Aorta (tissue), 5 donors: ENCODE measurements at places on chromosomes 2 and 18. TPM values are rescaled to one million over a fixed set of nuclear protein-coding genes. Genes with fewer than 3 reads are reported as not detected.

DNA sequence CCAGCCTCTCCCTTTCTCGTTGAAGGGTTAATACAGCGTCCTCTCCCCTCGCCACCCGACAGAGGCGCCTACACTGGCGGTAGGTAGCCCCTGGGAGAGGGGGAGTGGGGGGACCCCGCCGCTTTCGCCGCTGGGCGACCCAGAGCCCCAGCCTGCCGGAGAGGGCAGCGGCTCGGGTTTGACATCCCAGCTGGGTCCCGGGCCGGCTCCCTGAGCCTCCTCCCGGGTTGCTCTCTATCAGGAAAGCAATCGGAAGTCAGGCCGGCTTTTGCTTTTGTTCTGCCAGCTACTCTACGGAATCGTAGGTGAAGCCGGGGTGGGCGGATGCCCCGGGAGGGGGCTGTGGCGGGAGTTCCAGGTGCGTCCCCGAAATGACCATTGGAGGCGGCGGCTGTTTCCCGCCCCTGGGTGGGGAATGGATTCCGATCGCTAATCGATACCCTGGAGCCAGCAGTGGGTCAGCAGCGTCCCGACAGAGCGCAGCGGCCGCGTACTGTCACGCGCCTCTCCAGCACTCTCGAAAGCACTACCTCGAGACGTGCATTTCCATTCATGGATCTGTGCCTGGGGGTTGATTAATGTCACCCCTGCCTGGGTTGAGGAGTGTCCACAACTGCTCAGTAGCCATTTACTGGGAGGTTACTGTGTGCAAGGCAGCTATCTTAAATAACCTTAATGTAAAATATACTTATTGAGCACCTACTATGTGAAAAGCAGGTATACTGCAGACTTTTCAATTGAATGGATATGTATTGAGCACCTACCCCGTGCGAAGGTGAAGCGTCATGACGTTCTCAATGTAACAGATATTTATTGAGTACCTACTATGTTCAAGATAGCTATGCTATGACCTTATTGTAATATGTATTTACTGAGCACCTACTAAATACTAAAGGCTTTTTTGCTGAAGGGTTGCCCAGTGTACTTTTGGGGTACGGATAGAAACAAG is 1.1 kb downstream of the MAPK4 start:
- H3K27me3 ChIP-seq = no peaks in the 10 kb centered on the region
- peak overlapping the region; percentile 90 for H3K4me3 ChIP-seq
- no peak for DNase-seq
- no peaks in the 10 kb centered on the region for H3K36me3 ChIP-seq
- no peak overlapping the region for H3K27ac ChIP-seq

DNA sequence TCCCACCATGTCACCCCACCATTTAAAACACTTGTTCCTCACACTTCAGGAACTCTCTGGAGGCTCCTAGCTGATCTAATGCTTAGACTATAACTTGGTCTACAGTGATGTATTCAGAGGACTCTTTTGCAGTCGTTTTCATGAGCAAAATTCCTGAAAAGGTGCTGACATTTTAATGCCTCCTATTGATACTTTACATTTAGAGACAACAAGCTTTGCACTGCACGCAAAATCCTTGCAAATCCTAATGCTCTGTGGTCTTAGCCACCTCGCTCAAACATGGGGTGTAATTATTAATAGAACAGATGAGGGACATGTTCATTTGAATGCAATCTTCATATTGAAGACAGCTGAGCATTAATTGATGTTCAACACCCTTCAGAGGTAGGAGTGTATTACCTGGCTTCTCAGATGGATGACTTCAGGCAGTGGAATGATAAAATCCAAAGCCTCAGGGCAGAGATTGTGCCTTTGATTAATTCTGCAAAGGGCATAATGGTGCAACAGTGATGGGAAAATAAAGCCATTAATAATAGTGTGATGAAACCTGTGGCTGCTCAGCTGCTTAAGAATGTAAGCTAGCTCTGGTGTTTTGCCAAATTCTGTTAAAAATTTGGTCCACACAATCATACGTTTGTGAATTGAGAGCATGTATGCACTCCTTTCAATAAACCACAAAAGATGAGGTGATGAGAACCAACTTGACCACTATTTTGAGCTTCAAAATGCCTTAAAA is 5.4 kb downstream of the CTAGE1 start:
- H3K4me3 ChIP-seq = no peak overlapping the region
- H3K36me3 ChIP-seq = no peaks in the 10 kb centered on the region
- no peak overlapping the region for H3K27ac ChIP-seq
- DNase-seq = no peak
- H3K4me1 ChIP-seq = no peaks in the 10 kb centered on the region

GRCh38 chr2:197973772-197974171 is 169.4 kb downstream of the PLCL1 start:
- no peak overlapping the region for H3K4me3 ChIP-seq
- H3K27me3 ChIP-seq = no peaks in the 10 kb centered on the region
- no peak for DNase-seq
- peaks cover 4% of the 10 kb centered on the region for H3K4me1 ChIP-seq

DNA sequence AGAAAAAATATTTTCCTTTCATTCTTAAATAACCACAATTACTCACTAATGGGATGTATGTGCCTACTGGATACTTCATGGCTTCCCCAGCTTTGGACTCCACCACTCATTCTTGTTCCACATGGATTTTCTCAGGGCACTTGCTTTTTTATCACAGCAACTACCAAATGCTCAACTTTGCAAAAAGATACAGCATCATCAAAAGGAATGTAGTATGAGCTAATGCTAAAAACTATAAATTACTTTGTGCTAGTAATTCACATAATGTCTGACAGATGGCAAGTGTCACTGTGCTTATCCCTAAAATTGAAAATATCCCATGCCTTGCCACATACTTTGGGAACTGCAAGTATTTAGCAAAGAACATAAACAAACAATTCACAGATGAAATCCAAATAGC is 130.4 kb upstream of the ZFP36L2 start:
- H3K4me1 ChIP-seq = no peaks in the 10 kb centered on the region
- no peaks in the 10 kb centered on the region for H3K27me3 ChIP-seq
- no peaks in the 10 kb centered on the region for H3K36me3 ChIP-seq
- H3K4me3 ChIP-seq = no peak overlapping the region

- H3K4me3 ChIP-seq = no peak overlapping the region
- no peak overlapping the region for H3K27ac ChIP-seq
- H3K27me3 ChIP-seq = no peaks in the 10 kb centered on the region
- DNase-seq = no peak
- H3K4me1 ChIP-seq = no peaks in the 10 kb centered on the region
Observed at GRCh38 chr2:105261061-105261460, 19.5 kb downstream of the GPR45 start.

GRCh38 chr18:2846636-2847316 is at the start of gene EMILIN2:
Gene EMILIN2, plus strand, starts transcription at chr18:2847006. Its CDS starts 183 bp downstream, at chr18:2847189.
- no peaks in the 10 kb centered on the region for H3K36me3 ChIP-seq
- peak; percentile 94 for DNase-seq
- no peak within 1 kb of the TSS for H3K27ac ChIP-seq
- no peaks in the 10 kb centered on the region for H3K27me3 ChIP-seq
- H3K4me3 ChIP-seq = peak within 1 kb of the TSS; percentile 32

DNA sequence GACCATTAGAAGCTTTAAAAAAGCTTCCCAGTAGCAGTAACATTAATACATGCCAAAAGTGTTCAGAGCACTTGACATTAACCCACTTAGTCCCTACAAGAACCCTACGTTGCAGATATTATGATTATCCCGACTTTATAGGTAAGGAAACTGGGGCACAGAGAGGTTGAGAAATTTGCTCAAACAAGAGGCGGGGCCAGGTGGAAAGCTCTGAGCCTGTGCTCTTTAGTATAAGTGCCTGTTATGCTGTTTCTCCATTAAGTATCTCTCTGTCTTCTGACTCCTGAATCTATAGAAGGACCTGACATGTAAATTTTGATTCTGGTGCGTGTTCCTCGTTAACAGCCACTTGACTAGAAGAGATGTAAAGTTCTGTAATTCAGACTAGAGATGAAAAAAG is 139.8 kb downstream of the RBMS1 start:
- H3K36me3 ChIP-seq = no peaks in the 10 kb centered on the region
- no peak for DNase-seq
- no peaks in the 10 kb centered on the region for H3K27me3 ChIP-seq
- peaks cover 6% of the 10 kb centered on the region for H3K4me1 ChIP-seq

- no peaks in the 10 kb centered on the region for H3K4me1 ChIP-seq
- H3K36me3 ChIP-seq = no peaks in the 10 kb centered on the region
- H3K27me3 ChIP-seq = no peaks in the 10 kb centered on the region
- no peak for DNase-seq
- H3K27ac ChIP-seq = no peak overlapping the region
- H3K4me3 ChIP-seq = no peak overlapping the region
Observed at GRCh38 chr2:160440888-160441287, 52.7 kb downstream of the RBMS1 start.

DNA sequence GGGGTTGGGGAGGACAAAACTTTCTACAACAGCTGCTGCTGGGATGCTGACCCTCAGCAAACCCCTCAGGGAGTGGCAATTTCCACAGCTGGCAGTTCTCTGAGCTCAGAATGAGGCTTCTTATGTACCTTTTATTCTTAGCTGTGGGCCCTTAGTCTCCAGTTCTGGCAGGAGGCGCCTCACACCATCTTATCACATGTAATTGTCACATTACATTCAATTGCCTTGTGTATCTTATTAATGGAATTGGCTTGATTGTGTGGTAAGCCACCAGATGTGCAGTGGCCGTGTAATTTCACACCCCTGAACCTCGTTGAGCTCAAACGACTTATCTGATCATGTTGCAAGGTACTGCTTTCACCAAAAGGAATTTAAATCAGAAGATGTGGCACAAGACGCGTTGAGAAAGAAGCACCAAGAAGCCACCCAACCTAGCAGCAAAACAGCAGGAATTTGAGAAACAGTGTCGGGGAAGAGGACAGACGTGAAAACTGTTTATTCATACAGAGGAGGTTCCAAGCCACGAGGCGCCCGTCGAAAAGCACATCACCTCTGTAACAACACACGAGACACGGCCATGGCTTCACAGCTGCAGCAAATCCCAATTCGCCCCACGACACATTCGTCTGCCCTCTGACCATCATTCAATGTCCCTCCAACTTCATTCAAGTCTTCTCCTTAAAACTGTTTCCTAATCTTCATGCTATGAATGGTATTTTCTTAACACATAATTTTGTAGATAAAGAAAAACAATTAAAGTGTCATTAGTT is 53.6 kb upstream of the LPIN2 start:
- no peak for DNase-seq
- H3K4me1 ChIP-seq = no peaks in the 10 kb centered on the region
- no peaks in the 10 kb centered on the region for H3K36me3 ChIP-seq
- no peaks in the 10 kb centered on the region for H3K27me3 ChIP-seq
- no peak overlapping the region for H3K4me3 ChIP-seq

Gene CTNNA2
- 0.12 TPM for total RNA-seq

DNA sequence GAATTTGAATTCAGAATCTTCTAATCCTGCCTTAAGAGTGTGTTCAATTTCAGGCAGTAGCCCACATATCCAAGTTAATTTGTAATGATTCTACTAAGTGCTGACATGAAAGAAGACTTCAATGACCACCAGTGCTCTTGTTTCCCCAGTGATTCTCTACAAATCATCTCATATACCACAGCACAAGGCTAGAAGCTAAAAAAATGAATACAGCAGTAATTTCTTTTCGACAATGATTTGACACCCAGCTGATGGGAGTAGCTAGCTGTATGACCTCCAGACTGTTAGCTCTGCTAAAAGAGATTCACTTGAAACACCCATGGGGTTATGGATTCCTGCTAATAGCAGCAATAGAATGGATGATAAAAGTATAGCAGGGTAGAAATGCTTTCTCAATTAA is 217.0 kb upstream of the TMEFF2 start:
- H3K36me3 ChIP-seq = no peaks in the 10 kb centered on the region
- no peaks in the 10 kb centered on the region for H3K27me3 ChIP-seq
- no peak for DNase-seq
- H3K4me1 ChIP-seq = no peaks in the 10 kb centered on the region

Gene CFC1
- total RNA-seq = not detected

- no peak overlapping the region for H3K4me3 ChIP-seq
- DNase-seq = no peak
- no peaks in the 10 kb centered on the region for H3K4me1 ChIP-seq
- no peaks in the 10 kb centered on the region for H3K36me3 ChIP-seq
- no peaks in the 10 kb centered on the region for H3K27me3 ChIP-seq
Observed at GRCh38 chr2:217924346-217924901, 78.4 kb downstream of the TNS1 start.

Gene MYCN
- total RNA-seq = 0.45 TPM
